ENCODE measurements at places on chromosomes 7 and 10.
A peak's percentile ranks its signal among the peaks of the same experiment; 100 is the strongest.

DNA sequence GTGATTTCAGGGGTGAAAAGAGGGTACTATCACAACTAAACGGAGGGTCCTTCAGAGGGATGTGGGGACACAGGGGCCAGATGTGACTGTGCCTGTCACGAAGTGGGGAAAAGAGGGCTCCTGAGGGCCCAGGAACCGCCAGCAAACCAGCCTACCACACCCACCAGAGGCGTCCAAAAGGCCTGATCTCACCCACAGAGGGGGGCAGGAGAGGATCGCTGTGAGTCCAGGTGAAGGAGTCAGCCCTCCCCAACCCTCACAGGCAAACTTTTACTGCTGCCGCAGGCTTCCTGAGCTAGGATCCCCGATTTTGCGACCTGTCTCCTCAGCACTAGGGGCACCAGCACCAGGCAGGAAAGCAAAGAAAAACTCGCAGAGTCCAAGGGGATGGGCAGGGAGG lies 64.7 kb downstream of the HIPK2 start:
- no peak for DNase-seq

- no peak for DNase-seq
These were observed 414.1 kb upstream of the LRRN3 start for GRCh38 chr7:110676785-110677184.

GRCh38 chr7:4641091-4641666 lies 40.9 kb upstream of the FOXK1 start:
- DNase-seq = no peak

GRCh38 chr7:11655642-11656041 lies 176.4 kb downstream of the THSD7A start:
- DNase-seq = no peak

- DNase-seq = peak; percentile 46
These were observed 73.8 kb downstream of the LANCL2 start for GRCh38 chr7:55438757-55439525.

- no peak for DNase-seq
These were observed 3.7 kb downstream of the IRF5 start for GRCh38 chr7:128941323-128941890.
